ENCODE measurements at places on chromosomes 5 and 9. TPM values are rescaled to one million over a fixed set of nuclear protein-coding genes. Genes with fewer than 3 reads are reported as not detected.

NR4A3 gene
- 0.12 TPM for total RNA-seq

ZMAT2 gene
- 25.1 TPM for total RNA-seq

VCAN gene
- 1,194 TPM for total RNA-seq

PTGES gene
- 7.4 TPM for total RNA-seq

GPR150 gene
- total RNA-seq, result 0.20 TPM
